ENCODE measurements at places on chromosomes 6 and 20.

DNA sequence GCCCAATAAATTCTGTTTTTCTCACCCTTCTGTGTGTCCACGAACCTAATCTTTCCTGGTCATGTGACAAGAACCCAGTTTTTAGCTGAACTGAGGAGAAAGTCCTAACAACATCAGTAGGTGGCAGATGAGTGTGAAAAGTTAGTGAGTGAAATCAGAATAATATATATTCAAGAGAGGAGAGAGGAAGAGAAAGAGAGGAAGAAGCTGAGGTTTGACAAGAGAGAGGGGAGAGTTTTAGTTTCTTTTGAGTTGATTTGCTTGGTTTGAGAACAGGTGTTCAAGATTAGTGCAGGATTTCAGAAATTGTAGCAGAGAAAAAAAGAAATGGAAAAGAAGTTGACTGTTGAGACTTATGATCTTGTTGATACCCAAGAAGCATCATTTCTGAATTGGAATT is 930.5 kb upstream of the FLRT3 start:
- DNase-seq, result no peak

DNA sequence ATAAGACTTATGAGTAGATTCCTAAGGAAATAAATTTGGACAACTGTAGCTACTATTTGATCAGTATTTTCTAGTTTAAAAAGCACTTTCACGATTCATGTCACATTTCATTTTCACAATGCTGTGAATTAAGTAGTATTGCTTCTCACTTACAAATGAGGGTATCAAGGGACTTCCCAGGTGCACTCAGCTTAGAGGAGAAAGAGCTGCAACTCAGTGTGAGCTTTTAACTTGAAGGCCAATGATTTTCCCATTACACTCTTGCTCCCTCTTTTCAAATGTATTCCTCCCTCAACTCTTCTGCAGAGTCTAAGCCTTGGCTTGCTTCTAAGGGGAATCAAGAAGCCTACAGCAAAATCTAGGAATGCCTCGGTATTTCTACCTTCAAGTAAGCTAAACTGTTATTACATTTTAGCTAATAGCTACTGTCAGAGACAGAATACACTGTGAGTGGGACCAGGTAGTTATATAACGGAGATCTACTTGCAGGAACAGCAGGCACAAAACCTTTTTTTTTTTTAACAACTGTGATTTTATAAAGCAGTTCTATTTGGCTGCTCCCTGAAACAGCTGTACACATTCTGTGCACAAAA is 339.0 kb downstream of the SYNE1 start:
- DNase-seq, result no peak

- DNase-seq, result no peak
Measured at GRCh38 chr6:141561154-141561553, 571.6 kb upstream of the GJE1 start.

DNA sequence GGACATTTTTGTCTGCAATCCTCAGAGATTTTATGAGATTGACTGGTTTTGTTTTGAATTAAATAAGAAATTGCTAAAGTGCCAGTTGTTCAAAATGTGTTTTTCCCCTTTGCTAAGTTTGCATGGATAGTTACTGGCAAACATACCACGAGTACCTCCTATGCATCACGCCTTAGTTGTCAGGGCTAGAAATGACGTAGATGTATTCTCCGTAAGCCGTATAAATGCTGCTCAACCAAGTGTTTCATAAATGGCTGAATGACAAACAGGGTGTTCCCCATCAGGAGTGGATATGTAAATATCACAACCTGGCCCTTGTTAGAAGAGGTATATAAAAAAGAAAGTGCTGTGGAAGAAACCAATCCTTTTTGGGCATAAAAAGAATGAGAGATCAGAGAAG is 341.1 kb upstream of the ZFP64 start:
- DNase-seq, result no peak

Measured in inflammatory macrophage treated with lipopolysaccharide for 1 hour (primary cell).